CD4-positive, alpha-beta T cell treated with Interleukin-10 for 1 hour (primary cell): ENCODE measurements at places on chromosomes 3 and 15.

DNA sequence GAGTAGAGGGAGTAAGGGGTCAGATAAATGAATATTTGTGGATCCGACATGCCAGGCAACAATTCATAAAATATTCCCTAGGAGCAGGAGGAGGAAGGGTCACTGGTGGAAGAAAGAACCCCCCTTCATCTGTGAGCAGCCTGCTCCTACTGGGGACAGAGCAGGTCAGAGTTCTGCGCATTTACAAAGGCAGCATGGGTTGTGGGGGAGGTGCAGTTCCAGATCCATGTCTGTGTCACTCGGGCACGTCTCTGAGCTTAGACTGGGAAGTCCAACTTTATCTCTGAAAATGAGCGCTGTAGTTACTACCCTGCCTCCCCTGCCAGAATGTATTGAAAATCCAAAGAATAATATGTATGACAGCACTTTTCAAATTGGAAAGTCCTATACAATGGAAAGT, 115.2 kb downstream of the GABRG3 start:
- no peak for DNase-seq

DNA sequence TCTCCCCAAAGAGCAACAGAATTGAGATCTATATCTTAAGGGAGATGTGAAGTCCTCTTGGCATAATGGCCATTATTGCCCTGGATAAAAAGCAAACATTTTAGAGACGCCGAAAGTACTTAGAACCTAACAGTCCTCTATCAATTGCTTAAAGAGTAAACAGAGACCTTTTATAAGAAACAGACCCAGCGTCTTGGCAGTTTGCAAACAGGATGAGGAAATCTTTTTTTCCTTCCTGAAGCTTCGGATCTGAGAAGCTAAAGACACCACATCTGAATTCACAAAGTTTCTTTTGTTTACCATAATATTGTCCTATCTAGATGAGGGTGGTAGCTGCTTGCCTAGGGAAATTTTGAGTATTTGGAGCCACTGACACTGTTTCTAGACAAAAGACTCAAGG, 59.9 kb upstream of the LIMD1 start:
- no peak for DNase-seq

GRCh38 chr3:44920081-44920480, 45.7 kb downstream of the TGM4 start:
- DNase-seq: no peak

GRCh38 chr15:66253418-66254088, at the start of gene MEGF11:
Gene MEGF11, minus strand, starts transcription at chr15:66253750. Its CDS starts 125,347 bp downstream, at chr15:66128403.
- DNase-seq: no peak

GRCh38 chr3:58572013-58572633, 5.1 kb downstream of the FAM107A start:
- DNase-seq: no peak

DNA sequence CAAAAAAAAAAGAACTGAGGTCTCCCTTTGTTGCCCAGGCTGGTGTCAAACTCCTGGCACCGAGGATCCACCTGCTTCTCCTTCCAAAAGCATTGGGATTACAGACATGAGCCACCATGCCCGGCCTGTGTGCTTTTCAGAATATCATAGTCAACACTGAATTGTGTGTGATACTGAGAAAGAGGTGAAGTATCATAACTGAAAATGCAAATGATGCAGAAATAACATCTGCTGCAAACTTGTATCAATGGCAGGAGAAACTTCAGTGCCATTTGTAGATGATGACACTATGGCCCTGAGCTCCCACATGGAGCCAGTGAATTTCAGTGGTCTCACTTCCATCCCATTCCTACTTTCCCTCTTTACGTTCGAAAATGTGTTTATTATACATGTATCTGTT, 21.9 kb downstream of the IL12A start:
- DNase-seq: no peak

DNA sequence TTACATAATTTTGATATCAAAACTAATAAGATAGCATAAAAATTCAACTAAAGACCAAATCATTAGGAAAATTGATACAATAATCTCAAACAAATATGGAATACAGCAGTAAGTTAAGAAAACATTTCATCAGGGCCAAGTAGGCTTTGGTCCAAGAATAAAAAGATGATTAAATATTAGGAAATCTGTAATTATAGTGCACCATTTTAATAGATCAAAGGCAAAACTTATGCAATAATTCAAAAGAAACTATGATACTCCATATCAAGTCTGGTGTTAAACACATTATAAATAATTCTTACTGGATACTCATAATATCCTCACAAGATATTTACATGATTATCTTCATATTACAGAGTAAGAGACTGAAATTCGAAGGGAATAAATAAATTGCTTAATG, 51.2 kb downstream of the THRB start:
- no peak for DNase-seq

DNA sequence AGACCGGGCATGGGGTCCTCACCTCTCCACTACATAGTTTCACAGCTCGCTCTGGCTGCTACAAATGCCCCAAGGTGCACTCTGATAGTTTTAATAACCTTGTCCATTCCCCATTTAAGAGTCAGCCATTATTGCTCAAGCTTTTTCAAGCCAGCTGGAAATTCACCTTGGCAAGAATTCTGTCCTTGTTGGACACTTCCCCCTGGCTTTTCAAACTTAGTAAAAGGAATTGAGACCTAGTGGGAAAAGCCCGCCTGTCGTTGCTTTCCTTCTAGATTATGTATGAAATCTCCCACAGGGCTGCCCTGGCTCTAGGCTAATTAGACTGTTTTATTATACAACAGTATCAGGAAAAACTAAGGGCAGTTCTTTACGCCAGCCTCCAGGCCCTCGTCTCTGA, 293.7 kb upstream of the GADL1 start:
- no peak for DNase-seq

GRCh38 chr3:180595559-180595935, 6.4 kb upstream of the TTC14 start:
- DNase-seq: no peak

DNA sequence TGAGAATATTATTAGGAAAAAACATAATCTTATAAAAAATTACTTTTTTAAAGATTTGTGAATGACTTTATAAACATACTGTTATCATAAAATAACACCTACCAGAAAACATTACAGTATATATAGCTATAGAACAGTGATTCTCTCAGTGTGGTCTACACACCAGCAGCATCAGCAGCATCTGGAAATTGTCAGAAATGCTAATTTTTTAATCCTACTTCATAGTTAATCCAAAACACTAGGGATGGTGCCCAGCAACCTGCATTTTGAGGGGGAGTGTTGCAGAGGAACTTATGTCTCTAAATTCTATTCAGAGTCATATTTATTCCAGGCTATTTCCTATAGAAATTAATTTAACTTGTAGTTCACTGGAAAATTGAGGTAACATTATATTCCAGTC, 1107.8 kb downstream of the IGSF11 start:
- no peak for DNase-seq
